ENCODE measurements at places on chromosomes 2 and 18.
A peak's percentile ranks its signal among the peaks of the same experiment; 100 is the strongest.

DNA sequence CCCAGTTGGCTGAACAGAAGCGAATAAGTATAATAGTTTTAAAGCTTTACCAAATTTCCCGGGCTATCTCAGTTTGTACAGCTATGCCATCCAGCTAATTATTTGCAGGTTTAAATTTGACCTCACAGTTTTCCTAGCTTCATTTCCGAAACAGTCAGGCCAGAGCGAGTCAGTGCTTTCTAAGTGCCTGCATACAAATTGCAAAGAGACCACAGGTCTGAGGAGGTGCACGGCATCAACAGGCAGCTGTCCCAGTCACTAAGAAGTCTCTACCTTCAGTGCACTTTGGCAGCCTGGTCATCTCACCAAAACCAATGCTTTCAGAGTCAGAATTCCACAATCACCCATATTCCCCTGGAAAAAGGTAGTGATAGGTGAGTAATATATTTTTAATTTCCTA is 51.9 kb downstream of the LAMA1 start:
- no peak for DNase-seq

DNA sequence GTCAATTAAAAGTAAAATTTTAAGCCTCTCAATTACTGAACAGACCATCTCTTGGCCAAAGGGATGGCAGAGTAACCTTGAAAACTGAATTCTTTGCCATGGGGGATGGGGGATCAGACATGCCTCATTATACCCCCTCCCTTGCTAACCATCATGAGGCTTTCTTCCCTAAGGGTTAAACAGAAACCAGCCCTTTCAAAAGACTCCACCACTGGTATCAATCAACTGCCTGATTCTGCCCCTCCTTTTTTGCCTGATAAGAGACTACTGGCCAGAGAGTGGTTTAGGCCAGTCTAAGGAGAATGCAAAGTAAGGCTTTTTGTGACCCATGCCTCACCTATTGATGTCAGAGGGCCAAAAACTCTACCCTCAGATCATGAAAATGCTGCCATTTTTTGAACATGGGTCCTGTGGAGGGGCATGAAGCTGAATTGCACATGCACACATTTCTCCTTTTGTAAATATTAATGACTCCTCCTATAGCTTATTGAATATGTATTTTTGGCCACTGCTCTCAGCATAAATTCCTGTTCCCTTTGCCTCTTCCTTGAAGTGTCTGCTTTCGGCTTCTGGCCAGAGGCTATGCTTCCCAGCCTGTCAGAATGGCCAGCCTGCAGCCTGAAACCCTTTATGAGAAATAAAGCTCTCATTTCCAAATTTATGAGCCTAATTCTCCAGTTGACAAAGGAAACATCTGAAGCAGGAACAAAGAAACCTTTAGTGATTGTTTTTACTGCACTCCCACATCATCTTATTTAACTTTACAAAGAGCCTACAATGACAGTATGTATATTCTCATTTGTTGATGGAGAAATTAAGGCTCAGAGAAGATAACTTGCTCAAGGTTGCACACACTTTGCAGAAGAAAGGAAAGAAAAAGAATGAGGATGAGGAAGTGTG is 270.7 kb upstream of the CELF4 start:
- DNase-seq: no peak

- no peak for DNase-seq
These were observed 150.1 kb upstream of the LRRTM1 start for GRCh38 chr2:80454628-80455027.

GRCh38 chr2:144403933-144404332 is 116.0 kb downstream of the ZEB2 start:
- no peak for DNase-seq

GRCh38 chr18:43888598-43888997 is 611.3 kb upstream of the SYT4 start:
- no peak for DNase-seq

- no peak for DNase-seq
These were observed 19.8 kb downstream of the TMEM37 start for GRCh38 chr2:119451336-119452050.

- no peak for DNase-seq
These were observed 16.5 kb upstream of the INO80C start for GRCh38 chr18:35514283-35514682.

DNA sequence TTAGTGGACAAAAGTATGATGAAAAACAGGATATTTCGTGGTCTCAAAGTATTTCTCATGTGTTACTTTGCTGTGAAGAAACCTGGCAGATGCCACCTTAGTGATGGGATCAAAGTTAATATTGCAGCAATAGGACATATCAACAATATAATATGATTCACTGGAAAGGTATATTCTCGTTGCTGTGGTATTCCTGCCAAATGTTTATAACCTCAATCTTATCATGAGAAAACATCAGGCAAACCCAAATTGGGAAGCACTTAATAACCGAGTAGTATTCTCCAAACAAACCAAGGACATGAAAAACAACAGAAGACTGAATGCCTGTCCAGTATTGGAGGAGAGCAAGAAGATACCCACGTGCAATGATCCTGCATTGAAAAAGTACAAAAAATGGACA is 302.6 kb upstream of the MC4R start:
- no peak for DNase-seq

- DNase-seq: no peak
These were observed 282.0 kb upstream of the SIX2 start for GRCh38 chr2:45291296-45291701.

DNA sequence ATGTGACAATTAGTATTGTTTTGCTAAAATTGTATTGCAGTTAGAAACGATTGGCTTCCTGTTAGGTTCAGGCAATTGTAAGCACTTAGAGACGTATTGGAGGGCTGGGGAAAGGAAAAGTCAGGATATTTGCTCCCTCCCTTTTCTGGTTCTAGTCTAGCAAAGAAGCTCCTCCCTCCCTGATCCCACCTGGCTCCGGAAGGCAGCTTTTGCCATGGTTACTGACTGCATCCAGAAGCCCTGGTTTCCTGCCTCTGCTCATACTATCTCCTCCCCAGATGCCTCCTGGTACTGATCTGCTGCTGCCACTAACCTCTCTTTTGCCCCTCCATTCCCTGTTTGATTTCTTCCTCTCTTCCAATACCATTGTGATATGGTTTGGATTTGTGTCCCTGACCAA is 275.9 kb downstream of the MREG start:
- DNase-seq: no peak

DNA sequence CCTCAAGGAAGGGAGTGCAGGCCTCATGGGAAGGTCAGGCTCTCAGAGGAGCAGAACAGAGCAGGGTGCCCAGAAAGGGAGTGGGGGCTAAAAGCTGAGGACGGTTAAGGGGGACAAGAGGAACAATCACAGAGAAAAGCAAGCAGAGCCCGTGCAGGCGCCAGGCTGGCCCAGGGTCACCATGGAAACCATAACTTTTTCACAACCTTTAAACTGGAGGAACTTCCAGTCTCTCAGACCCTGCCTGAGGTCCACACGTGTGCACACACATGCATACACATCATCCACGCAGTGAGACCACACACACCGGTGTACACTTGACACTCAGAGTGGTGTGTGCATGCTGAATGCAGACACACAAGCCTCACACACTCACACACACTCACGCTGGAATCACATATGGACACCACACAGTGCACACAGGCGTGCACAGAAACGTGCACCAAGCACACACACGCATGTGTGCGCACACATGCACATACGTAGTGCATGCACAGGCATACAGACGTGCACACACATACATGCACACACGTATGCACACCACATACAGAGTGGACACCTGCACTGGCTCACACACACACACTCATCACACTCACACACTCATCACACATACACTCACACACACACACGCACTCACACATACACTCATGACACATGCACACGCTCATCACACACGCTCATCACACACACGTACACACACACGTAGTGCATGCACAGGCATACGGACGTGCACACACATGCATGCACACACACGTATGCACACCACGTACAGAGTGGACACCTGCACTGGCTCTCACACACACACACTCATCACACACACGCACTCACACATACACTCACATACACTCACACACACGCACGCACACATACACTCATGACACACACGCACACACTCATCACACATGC is 37.2 kb upstream of the SNED1 start:
- no peak for DNase-seq

DNA sequence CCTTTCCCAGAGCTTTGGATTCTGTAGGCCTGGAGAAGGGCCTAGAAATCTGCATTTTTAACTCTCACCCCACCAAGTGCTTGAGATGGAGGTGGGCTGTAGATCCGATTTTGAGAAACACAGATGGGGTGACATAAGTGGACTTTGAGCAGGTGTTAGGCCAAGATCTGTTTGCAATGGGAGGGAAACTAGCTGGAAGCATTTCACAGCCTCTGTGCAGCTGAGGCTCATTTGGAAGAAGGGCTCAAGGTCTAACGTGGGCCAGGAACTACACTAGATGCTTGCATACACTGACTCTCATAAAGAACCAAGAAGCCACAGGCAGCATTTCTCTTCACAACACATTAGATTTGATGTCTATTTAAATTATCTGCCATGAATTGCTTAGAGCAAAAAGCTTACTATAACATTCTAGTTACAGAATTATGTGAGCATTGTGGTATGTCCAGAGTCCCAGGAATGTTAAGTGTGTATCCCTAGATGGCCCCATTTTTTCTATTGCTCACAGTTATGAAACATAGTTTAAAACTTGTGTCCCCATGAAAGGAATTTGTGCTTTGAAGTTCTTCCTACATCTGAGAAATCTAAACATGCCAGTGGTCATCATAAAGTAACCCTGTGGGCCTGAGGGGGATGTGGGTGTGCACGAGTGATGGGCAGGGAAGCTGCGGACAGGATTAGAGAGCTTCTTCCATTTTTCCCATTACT is 77.2 kb downstream of the CD28 start:
- DNase-seq: no peak

DNA sequence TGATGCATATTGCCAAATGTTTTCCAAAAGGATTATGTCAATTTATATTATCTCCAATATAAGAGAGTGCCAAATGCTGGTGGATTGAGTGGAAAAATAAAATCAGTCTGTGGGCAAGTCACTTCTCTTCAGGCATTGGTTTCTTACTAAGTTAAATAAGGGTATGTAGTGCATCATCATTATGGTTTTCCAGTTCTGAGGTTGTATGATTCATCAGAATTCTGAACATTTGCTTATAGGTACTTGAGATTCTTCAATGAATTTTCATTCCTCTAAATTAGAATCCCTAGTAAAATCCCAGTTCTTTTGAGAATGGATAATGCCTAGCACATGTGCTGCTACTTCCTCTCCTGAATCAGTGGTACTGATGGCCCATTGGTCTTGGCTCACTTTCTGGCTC is 188.9 kb upstream of the OSR1 start:
- DNase-seq: no peak

DNA sequence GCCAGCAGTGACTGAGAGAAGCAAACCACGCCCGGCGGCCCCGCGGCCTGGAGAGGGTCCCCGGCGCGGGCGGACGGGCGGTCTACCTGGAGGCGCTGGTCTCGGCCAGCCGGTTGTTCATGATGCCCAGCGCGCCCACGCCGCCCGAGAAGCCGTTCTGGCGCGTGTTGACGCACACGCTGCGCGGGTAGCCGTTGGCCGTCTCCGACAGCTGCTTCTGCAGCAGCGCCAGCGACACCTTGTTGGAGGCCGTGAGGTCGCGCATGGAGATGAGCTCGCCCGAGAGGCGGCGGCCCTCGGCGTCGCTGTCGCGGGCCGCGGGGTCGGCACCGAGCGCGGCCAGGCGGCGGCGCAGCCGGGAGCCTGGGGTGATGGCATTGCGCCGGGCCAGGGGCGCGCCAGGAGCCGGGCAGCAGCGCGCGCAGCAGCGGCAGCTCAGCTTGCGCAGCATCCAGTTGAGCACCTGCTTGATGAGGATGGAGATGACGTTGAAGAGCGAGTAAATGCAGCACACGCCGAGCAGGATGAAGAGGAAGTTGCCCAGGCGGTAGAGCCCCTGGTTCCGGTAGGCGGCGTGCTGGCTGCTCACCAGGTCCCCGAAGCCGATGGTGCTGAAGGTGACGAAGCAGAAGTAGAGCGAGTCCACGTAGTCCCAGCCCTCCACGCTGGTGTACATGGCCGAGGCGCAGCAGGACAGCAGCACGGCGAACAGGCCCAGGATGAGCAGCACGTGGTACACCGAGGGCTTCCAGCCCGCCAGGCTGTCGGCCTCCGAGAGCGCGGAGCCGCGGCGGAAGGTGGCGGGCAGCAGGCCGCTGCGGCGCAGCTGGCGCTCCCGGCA is 118.1 kb downstream of the MSH2 start:
- peak; percentile 93 for DNase-seq

GRCh38 chr18:51668101-51668500 is 470.6 kb upstream of the MEX3C start:
- peak; percentile 18 for DNase-seq

GRCh38 chr2:102271844-102272243 is 39.5 kb upstream of the IL1RL1 start:
- DNase-seq: no peak

GRCh38 chr2:104673225-104673624 is 180.7 kb upstream of the POU3F3 start:
- no peak for DNase-seq

GRCh38 chr2:233075966-233076339 is 15.8 kb downstream of the INPP5D start:
- DNase-seq: peak; percentile 78

- DNase-seq: no peak
These were observed 42.9 kb upstream of the ATG16L1 start for GRCh38 chr2:233208382-233209116.

DNA sequence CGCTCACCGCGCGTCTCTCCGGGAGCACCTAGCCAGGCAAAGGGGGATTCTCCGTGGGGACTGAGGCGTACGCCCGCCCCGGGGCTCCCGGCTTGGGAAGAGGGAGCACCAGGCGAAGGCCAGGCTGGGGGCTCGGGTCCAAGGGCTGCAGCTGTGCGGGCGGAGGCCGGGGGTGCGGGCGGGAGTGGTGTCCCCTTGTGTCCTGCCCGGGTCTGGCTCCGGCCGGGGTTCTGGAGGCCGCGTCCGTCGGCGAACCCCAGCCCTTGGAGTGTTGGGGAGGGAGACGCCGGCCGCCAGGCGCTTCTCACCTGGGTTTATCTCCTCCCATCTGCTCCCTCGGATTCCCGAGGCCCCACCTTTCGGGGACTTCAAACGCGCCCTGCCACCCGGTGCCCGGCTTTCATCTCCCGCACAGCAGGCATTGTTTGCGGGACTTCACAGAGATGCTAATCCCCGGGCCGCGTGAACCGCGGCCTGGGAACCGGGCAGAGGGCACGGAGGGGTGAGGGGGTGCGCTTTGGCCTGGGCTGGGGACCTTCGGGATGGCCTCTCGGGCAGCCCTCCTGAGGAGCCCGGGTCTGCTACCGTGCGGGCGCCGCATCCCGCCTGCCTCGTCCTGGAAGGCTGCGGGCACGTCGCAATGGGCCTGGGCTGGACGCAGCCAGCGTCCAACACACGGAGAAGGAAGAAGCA is 5.0 kb upstream of the GBX2 start:
- DNase-seq: no peak

GRCh38 chr2:109264595-109265328 is 135.8 kb downstream of the SH3RF3 start:
- no peak for DNase-seq

GRCh38 chr2:210994104-210994503 is 437.7 kb downstream of the CPS1 start:
- DNase-seq: no peak

GRCh38 chr18:40222776-40223175 is 1732.3 kb upstream of the PIK3C3 start:
- DNase-seq: no peak

Measured in germinal center (tissue), 1 donor.